ENCODE measurements at places on chromosomes 2 and 18. TPM values are rescaled to one million over a fixed set of nuclear protein-coding genes. Genes with fewer than 3 reads are reported as not detected.

- no peak for DNase-seq
Observed at GRCh38 chr2:126212735-126213134, 443.2 kb upstream of the GYPC start.

Gene REG3G
- total RNA-seq = not detected

Gene SLC30A3
- not detected for total RNA-seq

- DNase-seq = no peak
Observed at GRCh38 chr2:186770332-186770946, 76.6 kb downstream of the FAM171B start.

GRCh38 chr18:24397694-24398368 lies at the start of gene OSBPL1A:
Gene OSBPL1A, minus strand, starts transcription at chr18:24397824. Its CDS starts 20,291 bp downstream, at chr18:24377533.
- DNase-seq = peak; percentile 93

- DNase-seq = peak; percentile 83
Observed at GRCh38 chr2:100242891-100243619, 79.2 kb downstream of the LONRF2 start.

Measured in sciatic nerve (tissue), 2 donors.